ENCODE measurements at places on chromosomes 16 and 17. TPM values are rescaled to one million over a fixed set of nuclear protein-coding genes. Genes with fewer than 3 reads are reported as not detected.
A peak's percentile ranks its signal among the peaks of the same experiment; 100 is the strongest.

The CIBAR2 gene
- total RNA-seq: not detected

DNA sequence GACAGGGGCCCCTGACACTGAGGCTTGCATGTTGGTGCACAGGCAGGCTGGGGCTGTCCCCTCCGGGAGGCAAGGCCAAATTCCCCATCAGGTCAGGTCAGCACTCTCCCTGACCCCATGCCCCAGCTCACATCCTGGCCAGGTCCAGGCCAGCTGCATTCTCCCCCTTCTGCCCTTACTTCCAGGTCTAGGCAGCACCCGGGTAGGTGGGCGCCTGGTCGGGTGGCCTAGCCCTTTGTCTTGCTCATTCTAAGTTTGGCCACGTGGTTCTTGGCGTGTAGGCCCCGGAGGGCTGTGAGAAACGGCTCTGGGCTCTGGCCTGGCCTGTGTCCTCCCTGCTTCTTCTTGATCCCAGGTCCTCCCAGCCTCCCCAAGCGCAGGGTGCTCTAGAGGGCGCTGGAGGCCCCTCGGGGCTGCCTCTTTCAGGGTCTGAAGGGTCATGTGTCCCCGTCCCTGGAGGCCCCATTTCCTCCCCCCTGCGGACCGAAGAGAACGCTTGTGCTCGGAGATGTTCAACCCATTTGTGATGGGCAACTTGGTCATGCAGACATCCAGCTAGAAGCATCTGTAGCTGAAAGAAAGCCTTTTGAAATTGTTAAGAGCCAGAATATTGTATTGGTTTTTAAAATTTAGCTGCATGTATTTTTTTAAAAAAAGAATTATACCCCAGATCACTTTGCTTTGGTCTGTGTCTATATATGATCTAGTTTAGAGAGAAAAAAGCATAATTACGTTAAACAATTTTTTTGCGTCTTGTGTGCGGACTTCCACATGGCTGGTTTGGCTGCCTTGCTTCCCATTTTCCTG, 6.7 kb downstream of the BAHCC1 start:
- no peak overlapping the region for H3K4me3 ChIP-seq
- peaks cover 2% of the 10 kb centered on the region for H3K36me3 ChIP-seq
- no peak for DNase-seq
- H3K27ac ChIP-seq: no peak overlapping the region
- H3K4me1 ChIP-seq: peaks cover 11% of the 10 kb centered on the region
- peaks cover 67% of the 10 kb centered on the region for H3K27me3 ChIP-seq

DNA sequence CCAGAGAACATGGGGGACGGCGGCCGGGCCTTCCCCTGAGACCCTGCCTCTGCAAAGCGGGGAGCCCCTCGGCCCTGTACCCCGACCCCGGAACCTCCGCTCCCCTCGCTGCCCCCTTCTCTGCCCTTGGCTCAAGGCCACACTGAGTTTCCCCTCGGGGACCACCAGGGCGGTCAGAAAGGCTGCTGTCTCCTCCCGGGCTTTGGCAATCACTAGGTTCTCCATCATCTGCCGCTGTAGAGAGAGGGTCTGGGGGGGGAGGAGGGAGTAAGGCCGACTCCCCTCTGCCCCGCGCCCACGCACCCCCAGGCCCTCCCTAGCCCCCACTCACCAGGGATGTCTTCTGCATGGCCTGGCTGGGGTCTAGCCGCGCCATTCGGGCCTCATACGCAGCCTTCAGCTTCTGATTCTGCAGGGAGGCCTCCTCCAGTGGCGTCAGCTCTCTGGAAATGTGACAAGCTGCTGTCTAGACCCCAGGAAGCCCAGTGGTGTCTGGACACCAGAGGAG, 8.4 kb downstream of the VPS9D1 start:
- no peak overlapping the region for H3K27ac ChIP-seq
- H3K36me3 ChIP-seq: peaks cover 9% of the 10 kb centered on the region
- no peak for DNase-seq
- H3K27me3 ChIP-seq: no peaks in the 10 kb centered on the region

- H3K4me3 ChIP-seq: no peak overlapping the region
- no peaks in the 10 kb centered on the region for H3K36me3 ChIP-seq
- no peak for DNase-seq
- no peaks in the 10 kb centered on the region for H3K27me3 ChIP-seq
Measured at GRCh38 chr17:9971991-9972390, 66.9 kb upstream of the RCVRN start.

The ZMYND15 gene
- total RNA-seq: 0.07 TPM

GRCh38 chr17:33583518-33584417, 290.7 kb upstream of the ASIC2 start:
- DNase-seq: no peak
- H3K36me3 ChIP-seq: no peaks in the 10 kb centered on the region

DNA sequence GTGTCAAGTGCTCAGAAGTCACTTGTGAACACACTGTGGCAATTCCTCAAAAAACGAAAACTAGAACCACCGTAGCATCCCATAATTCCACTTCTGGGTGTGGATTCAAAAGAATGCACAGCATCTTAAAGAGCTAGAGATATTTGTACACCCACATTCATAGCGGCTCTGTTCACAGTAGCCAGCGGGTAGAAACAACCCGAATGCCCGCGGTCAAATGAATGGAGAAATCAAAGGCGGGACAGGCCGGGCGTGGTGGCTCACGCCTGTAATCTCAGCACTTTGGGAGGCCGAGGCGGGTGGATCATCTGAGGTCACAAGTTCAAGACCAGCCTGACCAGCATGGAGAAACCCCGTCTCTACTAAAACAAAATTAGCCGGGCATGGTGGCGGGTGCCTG, 337.5 kb downstream of the SEC14L1 start:
- no peak overlapping the region for H3K27ac ChIP-seq
- no peak for DNase-seq
- H3K27me3 ChIP-seq: no peaks in the 10 kb centered on the region
- H3K4me1 ChIP-seq: peaks cover 69% of the 10 kb centered on the region
- peaks cover 60% of the 10 kb centered on the region for H3K36me3 ChIP-seq

DNA sequence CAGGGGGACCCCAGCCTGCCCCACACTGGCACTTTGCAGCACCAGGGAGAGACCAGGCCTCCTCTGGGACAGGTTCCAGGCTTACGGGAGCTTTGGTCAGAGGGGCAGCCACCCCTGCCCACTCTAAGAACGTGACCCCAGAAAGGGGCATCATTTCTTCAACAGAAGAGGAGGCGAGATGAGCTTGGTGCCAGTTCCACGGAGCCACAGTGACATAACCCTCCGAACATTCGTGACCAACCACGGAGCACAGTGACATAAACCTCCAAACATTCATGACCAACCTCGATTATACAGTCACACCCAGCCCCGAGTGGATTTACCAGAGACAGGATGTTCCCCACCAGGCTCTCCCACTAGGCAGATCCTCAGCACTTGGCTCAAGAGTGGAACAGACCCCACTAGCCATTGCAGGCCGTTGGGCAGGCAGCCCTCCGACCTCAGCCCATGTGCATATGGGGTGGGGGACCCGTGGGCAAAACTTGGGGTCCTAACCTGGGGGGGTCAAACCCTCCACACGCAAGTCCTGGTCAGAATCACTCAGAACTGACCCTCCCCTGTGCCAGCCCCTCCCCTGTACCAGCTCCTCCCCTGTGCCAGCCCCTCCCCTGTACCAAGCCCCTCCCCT, 112.9 kb downstream of the METRNL start:
- H3K27me3 ChIP-seq: no peaks in the 10 kb centered on the region
- peak; percentile 4 for DNase-seq
- H3K36me3 ChIP-seq: no peaks in the 10 kb centered on the region
- H3K4me3 ChIP-seq: no peak overlapping the region
- peaks cover 21% of the 10 kb centered on the region for H3K4me1 ChIP-seq

DNA sequence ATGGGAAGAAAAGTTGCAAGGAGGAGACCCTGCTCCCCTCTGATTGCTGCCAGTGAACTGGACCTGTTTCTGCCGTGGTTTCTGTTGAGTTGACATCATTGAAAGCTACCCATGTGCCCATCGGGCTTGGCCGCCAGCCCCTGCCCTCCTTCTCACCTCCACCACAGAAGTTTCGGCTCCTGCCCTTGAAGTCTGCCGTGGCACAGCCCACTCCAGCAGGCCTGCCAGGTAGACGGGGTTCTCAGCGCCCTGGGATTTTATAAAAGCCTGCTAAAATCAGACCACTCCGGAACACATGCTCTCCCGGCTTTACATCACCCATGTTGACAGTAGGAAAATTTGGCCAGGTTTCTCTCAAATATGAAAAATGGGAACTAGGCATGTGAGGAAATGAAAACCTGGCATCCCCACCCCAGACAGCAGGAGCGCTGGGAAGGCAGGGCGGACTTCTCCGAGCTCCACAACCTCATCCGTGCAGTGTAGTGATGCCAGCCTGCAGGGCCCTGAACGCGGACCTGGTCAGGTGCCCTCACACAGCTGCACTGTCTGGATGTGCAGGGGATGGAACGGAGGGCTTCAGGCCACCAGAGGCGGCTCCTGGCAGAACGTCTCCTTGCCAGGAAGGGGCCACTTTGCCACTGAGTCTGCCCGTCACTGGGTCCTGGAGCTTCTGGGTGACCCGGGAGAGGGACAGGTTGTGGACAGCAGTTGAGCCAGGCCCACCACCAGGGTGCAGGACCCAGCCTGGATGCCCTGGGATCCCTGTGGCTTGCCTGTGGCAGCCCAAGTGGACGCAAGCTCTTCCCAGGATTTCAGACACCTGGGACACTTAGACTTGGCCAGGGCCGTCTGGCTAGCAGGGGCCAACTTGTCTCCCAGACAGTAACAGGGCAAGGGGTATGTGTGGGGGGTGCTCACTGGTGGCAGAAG, 6.9 kb upstream of the GSE1 start:
- no peaks in the 10 kb centered on the region for H3K36me3 ChIP-seq
- H3K27me3 ChIP-seq: peaks cover 7% of the 10 kb centered on the region
- peaks cover 14% of the 10 kb centered on the region for H3K4me1 ChIP-seq

The MYO15B gene
- 13.4 TPM for total RNA-seq

DNA sequence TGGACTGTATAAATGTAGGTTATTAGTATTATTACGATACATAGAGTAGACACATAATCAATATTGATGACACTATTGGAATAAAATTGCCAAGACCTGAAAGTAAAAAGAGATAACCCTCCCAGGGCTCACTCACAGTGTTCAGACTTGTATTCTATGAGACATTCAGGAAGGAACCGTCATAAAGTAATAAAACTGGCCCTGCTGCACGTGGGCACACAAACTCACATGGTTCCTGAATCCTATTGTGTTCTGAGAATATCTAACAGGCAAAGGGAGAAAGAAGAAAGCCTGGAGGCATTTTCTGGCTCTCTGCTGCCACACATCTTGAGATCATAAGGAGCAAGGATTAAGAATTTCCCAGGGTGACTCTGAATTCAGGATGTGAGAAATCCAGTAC, 575.9 kb downstream of the HS3ST4 start:
- no peak for DNase-seq
- H3K27me3 ChIP-seq: no peaks in the 10 kb centered on the region
- peaks cover 16% of the 10 kb centered on the region for H3K4me1 ChIP-seq
- H3K4me3 ChIP-seq: no peak overlapping the region
- no peak overlapping the region for H3K27ac ChIP-seq

GRCh38 chr17:42405963-42406495, 17.0 kb downstream of the CAVIN1 start:
- no peaks in the 10 kb centered on the region for H3K36me3 ChIP-seq
- peak; percentile 84 for DNase-seq
- H3K27me3 ChIP-seq: no peaks in the 10 kb centered on the region
- H3K4me3 ChIP-seq: no peak overlapping the region

GRCh38 chr17:27480699-27481098, 24.5 kb downstream of the KSR1 start:
- peak overlapping the region; percentile 86 for H3K27ac ChIP-seq
- H3K36me3 ChIP-seq: peaks cover 11% of the 10 kb centered on the region
- H3K27me3 ChIP-seq: no peaks in the 10 kb centered on the region
- no peak overlapping the region for H3K4me3 ChIP-seq
- no peak for DNase-seq

- no peak overlapping the region for H3K4me3 ChIP-seq
- H3K4me1 ChIP-seq: peaks cover 28% of the 10 kb centered on the region
- H3K27ac ChIP-seq: no peak overlapping the region
- H3K27me3 ChIP-seq: no peaks in the 10 kb centered on the region
- DNase-seq: no peak
Measured at GRCh38 chr17:4369557-4370230, 3.2 kb upstream of the UBE2G1 start.

The FOXC2 gene
- not detected for total RNA-seq

- no peaks in the 10 kb centered on the region for H3K4me1 ChIP-seq
- peaks cover 2% of the 10 kb centered on the region for H3K27me3 ChIP-seq
- DNase-seq: no peak
- no peak overlapping the region for H3K4me3 ChIP-seq
- H3K36me3 ChIP-seq: no peaks in the 10 kb centered on the region
Measured at GRCh38 chr16:72903176-72903575, 144.8 kb downstream of the ZFHX3 start.

The CCL5 gene
- 68.7 TPM for total RNA-seq

- H3K36me3 ChIP-seq: no peaks in the 10 kb centered on the region
- no peak overlapping the region for H3K4me3 ChIP-seq
- DNase-seq: no peak
- H3K27me3 ChIP-seq: peaks cover 3% of the 10 kb centered on the region
Measured at GRCh38 chr17:77825621-77826020, 132.9 kb upstream of the TNRC6C start.

- peaks cover 8% of the 10 kb centered on the region for H3K36me3 ChIP-seq
- H3K27me3 ChIP-seq: peaks cover 30% of the 10 kb centered on the region
- no peak for DNase-seq
- H3K4me3 ChIP-seq: no peak overlapping the region
- H3K27ac ChIP-seq: no peak overlapping the region
- peaks cover 32% of the 10 kb centered on the region for H3K4me1 ChIP-seq
Measured at GRCh38 chr17:17726458-17727060, 45.3 kb downstream of the RAI1 start.

DNA sequence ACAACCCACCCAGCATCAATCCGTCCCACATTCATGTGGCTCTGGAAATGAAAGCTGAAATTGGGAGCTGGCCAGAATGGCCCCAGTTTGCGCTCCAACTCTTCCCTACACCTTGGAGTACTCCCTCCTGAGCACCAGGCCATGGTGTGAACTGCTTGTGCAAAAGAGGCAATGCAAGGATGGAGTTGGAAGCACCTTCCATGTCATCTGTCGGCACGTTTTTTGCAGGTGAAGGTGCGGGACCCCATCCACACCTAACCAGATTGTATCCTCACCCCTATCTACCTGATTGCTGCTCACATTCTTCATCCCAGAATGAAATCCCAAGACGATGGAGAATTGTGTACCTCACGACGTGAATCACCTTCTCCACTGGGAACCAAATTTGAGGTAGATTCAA, 136.6 kb upstream of the WSB1 start:
- H3K36me3 ChIP-seq: no peaks in the 10 kb centered on the region
- no peak overlapping the region for H3K27ac ChIP-seq
- no peak for DNase-seq
- no peaks in the 10 kb centered on the region for H3K4me1 ChIP-seq
- H3K27me3 ChIP-seq: no peaks in the 10 kb centered on the region
- no peak overlapping the region for H3K4me3 ChIP-seq

- peak overlapping the region; percentile 98 for H3K27ac ChIP-seq
- no peaks in the 10 kb centered on the region for H3K27me3 ChIP-seq
- peaks cover 12% of the 10 kb centered on the region for H3K36me3 ChIP-seq
- H3K4me3 ChIP-seq: peak overlapping the region; percentile 93
- DNase-seq: no peak
Measured at GRCh38 chr16:15644267-15644961, 1.5 kb upstream of the MARF1 start.

The TSPOAP1 gene
- 44.1 TPM for total RNA-seq

Data from activated CD4-positive, alpha-beta T cell treated with anti-CD3 and anti-CD28 coated beads, Interleukin-2, amount 10 ng/mL, durations not matched to agents 7 days and 5 days (primary cell).